ENCODE measurements at places on chromosomes 13 and 19. TPM values are rescaled to one million over a fixed set of nuclear protein-coding genes. Genes with fewer than 3 reads are reported as not detected.

ZNF416 gene
- 7.9 TPM for total RNA-seq

HS6ST3 gene
- total RNA-seq: 0.31 TPM

- peak; percentile 46 for DNase-seq
These were observed 31.9 kb downstream of the NFIC start for GRCh38 chr19:3398114-3398899.

DNA sequence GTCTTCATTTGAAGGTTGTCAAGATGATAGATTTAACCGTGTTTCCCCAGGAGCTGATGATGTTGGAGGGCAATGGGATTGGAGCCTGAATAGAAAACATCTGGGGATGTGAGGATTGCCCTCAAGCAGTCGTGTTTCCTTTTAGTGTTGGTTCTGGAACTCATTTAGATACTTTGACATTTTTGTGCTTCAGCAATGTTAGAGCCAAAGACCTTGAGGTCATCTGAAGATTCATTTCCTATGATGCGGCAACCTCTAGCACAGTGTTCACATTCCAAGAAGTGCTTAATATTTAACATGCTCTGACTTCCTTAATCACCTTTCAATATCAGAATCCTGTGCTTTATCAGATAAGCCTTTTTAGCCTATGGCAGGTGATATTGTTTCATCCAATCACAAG is 82.7 kb downstream of the SLC10A2 start:
- DNase-seq: no peak

- DNase-seq: no peak
These were observed 507.0 kb downstream of the DACH1 start for GRCh38 chr13:71360041-71360440.

DNA sequence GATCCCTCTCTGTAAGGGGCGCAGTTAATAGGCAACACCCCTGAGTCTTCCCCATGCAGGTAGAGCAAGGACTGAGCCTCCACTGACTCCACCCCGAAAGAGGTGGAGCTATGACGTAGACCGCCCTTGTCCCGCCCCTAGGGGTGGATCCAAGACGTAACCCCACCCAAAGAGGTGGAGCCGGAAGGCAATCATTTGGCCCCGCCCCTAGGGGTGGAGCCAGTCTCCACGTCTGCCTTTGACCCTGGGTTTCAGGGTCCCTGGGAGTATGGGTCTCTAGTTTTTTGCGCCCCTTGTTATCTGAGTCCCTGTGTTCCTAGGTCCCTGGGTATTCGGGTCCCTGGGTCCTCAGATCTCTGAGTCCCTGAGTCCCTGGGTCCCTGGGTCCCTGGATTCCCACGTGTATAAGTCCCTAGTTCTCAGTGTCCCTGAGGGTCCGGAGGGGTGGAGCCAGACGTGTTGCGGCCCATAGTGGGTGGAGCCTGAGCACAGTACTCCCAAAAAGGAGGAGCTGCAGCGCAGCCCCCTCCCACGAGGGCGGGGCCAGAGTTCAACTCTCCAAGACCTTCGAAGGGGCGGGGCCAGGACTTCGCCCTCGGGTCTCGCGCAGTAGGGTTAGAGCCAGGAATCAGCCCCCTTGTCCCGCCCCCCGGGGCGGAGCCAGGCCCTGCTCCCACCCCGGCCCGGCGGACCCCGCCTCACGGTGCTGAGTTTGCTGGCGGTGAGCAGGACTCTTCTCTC is 5.3 kb downstream of the DENND1C start:
- DNase-seq: peak; percentile 99

DNA sequence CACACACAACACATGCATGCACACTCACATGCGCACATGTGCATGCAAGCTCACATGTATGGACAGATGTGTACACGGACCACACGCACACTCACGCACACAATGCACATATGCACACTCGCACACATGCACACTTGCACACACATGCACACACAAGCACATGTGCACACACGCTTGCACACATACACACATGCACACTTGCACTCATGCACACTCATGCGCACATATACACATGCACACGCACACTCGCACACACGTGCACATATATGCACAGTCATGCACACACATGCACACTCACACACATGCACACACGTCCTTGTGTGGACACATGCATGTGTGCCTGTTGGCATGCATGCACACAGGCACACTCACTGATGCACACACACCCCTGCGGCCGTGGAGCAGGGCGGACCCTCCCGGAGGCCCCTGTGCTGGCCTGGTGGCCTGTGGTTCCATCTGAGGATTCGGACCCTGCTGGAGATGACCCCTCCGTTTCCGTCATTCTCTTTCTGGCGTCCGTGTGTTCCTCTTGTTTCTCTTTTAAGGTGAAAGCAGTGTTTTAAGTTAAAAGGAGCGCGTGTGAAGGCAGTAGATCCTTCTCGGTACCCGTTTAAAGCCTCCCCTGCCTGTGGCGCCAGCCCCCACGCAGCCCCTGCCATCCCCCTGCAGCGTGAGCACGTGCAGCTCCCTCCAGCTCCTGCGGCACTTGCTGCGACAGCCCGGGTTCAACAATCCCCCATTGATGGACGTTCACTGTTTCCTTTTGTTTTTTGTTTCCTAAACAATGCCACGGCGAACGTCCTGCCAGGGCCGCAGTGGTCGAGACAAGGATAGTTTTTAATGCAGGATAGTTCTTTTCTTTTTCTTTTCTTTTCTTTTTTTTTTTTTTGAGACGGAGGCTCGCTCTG is 5.6 kb downstream of the NDUFS7 start:
- DNase-seq: no peak

RASGRP4 gene
- 0.09 TPM for total RNA-seq

DNA sequence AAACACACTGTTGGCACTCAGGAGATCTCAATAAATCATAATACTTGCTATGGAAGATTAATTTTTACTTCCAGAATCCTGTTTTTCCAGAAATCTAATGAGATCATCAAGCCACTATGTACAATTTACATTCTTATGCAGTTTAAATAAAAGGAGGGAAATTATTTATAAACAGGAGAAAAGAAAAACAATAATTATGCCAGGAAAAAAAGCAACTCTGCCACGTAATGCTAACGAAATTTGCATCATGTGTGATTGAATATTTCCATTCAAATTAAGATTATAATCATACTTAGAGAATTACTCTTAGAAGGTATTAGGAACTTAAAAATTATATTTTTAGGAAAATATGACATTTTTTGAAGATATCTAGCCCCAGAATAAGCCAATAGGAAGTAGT is 13.0 kb downstream of the FAM124A start:
- DNase-seq: no peak

GRCh38 chr19:7674010-7675005 is 2.6 kb upstream of the MCEMP1 start:
- DNase-seq: peak; percentile 71

DNA sequence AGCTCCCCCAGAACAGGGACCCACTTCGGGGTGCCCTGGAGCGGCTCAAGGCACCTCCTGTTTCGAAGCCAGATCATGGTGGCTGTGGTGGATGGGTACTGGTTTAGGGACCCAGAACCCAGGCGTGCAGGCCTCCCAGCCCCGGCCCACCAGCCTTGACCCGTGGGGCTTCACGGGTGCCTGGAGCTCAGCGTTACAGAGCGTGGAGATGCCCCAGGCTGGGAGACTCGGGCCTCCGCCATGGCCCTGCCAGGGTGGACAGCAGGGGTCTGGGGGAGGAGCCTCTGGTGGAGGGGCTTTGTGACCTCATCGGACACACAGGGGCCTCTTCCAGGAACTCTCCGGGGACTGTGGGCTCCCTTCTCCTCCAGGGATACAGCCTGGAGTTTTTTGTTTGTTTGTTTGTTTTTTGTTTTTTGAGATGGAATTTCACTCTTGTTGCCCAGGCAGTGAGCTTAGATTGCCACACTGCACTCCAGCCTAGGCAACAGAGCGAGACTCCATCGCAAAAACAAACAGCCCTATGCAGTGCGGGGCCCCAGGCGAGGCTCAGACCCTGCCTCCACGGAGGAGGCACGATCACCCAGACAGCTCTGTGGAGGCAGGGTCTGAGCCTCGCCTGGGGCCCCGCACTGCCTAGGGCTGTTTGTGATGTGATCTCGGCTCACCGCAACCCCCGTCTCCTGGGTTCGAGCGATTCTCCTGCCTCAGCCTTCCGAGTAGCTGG is at the start of gene GARIN5B:
TSS of gene GARIN5B (minus strand) at position 271 of the 727 bp plus-strand sequence. CDS start at position 77, 194 bp downstream.
- peak; percentile 66 for DNase-seq

- peak; percentile 58 for DNase-seq
These were observed at the start of gene EDNRB for GRCh38 chr13:77918391-77919245. EDNRB (minus strand) TSS chr13:77918831; CDS start chr13:77918573, 258 bp downstream.

- DNase-seq: no peak
These were observed 63.9 kb upstream of the SPATA13 start for GRCh38 chr13:24096659-24097058.

DNA sequence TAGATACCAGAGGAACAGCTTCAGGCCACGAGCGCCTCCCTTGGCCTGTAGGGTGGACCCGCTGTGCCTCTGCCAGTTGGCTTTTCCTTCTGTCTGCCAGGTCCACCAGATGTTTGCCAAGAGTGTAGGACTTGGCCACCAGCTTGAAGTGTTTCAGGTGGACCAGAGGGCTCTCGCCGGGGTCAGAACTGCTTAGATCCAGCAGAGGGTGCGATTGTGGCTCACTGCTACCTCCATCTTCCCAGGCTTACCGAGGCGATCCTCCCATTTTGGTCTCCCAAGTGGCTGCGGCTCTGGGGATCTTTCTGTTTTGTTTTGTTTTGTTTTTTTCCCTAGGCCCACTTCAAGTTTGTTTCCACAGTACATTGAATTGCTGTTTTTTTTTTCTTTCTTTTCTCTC is 23.0 kb upstream of the ZNF730 start:
- no peak for DNase-seq

BCAM gene
- 7.1 TPM for total RNA-seq

DNA sequence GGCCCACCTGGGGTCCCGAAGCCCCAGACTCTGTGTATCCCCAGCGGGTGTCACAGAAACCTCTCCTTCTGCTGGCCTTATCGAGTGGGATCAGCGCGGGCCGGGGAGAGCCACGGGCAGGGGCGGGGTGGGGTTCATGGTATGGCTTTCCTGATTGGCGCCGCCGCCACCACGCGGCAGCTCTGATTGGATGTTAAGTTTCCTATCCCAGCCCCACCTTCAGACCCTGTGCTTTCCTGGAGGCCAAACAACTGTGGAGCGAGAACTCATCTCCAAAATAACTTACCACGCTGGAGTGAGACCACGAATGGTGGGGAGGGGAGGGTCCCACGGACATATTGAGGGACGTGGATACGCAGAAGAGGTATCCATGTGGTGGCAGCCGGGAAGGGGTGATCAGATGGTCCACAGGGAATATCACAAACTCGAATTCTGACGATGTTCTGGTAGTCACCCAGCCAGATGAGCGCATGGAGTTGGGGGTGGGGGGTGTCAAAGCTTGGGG is 1.0 kb upstream of the ICAM5 start:
- DNase-seq: peak; percentile 76

SYT3 gene
- 1.1 TPM for total RNA-seq

DNA sequence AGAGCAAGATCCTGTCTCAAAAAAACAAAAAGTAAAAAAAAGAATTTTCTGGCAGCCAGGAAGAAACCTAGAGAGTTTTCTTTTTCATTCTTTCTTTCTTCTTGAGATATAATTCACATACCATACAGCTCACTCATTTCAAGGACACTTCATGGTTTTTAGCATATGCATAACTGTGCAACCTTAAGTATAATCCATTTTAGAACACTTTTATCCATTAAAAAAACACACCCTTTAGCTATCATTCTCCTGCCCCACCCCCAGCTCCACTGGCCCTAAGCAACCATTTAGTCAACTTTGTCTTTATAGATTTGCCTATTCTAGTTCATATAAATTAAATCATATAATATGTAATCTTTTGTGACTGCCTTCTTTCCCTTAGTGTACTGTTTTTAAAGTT is 8.1 kb upstream of the IPO5 start:
- DNase-seq: no peak

VSTM2B gene
- not detected for total RNA-seq

TMEM238 gene
- total RNA-seq: 0.15 TPM

PROSER1 gene
- total RNA-seq: 44.4 TPM

NFIX gene
- total RNA-seq: 0.06 TPM

- no peak for DNase-seq
These were observed 870.8 kb upstream of the SPRY2 start for GRCh38 chr13:81211713-81212112.

ZNF524 gene
- total RNA-seq: 5.4 TPM

CDKN2D gene
- 3.4 TPM for total RNA-seq

- no peak for DNase-seq
These were observed 92.0 kb upstream of the WASF3 start for GRCh38 chr13:26465514-26465913.

DNA sequence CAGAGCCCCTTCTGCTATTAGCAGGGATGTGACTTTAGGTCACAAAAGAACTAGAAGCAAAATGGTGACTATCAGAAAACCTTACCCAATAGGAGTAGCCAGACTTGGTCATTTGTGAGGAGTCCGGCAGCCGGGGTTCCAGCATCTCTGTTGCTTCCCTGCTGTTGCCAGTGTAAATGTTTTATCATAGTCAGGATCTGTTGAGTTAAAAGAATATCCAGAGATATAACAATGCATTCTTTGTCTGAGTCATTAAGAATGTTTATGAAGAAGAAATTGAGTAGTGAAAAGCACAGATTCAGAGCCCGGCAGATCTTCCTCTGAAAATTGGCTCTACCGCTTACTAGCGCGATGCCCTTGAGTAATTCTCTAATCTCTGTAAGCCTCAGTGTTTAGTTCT is 84.2 kb downstream of the COL4A2 start:
- no peak for DNase-seq

CNN1 gene
- total RNA-seq: 7.2 TPM

- DNase-seq: no peak
These were observed 69.1 kb downstream of the RYR1 start for GRCh38 chr19:38502410-38503076.

Measured in neural progenitor cell (in vitro differentiated cells).